SW 1271 (cell line): ENCODE measurements at places on chromosomes 5 and 9.
A peak's percentile ranks its signal among the peaks of the same experiment; 100 is the strongest.

DNA sequence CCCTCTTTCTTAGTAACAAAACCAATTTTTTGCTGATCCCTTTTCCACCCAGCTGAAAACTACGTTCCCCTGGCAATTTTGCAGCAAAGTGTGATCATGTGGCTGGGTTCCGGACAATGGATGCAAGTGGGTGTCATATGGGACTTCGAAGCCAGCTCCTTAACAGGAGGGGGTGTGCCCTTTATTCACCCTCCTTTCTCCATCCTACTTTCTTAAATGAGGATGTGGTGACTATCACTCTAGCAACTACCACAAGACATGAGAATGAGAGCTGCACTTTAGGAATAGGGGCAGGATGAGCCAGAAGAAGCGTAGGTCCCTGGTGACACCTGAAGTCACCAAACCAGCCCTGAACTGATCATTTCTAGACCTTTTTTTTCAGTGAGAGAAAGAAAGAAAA is 58.9 kb downstream of the IRF1 start:
- DNase-seq: no peak

DNA sequence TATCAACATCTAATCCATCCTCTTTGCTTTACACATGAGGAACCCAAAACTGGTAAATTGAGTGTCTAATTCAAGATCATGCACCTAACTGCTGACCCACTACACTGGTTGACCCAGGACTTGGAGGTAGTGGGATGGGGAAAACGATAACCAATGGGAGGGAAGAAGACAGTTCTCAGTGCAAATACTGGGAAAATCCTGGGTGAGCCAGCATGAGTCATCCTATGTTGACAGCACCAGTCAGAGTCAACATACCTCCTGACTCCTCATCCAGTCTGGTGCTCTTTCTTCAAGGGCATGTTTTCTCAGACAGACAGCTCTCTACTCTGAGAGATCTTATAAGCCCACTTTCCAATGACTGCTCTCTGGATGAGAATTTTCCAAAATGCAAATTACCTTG is 232.8 kb upstream of the PTGER4 start:
- no peak for DNase-seq

DNA sequence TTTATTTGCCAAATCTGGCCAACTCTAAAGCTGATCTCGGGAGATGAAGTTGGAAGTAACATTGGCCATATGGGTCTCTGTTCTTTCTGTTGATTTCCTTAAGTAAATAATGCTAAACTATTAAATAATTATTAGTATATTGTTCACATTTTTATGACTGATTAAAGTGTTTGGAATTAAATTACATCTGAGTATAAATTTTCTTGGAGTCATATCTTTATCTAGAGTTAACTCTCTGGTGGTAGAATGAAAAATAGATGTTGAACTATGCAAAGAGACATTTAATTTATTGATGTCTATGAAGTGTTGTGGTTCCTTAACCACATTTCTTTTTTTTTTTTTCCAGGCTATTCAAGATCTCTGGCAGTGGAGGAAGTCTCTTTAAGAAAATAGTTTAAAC is 9.3 kb upstream of the FGF18 start:
- DNase-seq: no peak

DNA sequence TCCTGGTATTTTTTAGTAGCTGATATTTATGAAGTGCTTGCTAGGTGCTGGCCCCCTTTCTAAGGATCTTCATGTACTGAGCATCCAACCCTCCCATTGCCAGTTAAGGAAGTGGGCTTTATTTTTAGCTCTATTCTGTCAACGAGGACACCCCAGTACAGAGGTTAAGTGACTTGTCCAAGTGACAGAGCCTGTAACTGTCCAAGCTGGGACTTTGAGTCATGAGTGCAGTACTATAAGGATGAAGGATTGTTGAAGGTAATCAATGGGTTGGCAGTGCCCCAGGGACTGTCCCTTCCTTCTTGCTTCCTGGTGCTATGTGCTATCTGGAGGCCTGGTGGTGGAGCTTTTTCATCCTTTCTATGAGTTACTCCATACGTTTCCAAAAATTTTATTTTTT is 18.0 kb upstream of the FABP6 start:
- no peak for DNase-seq

GRCh38 chr5:65803699-65804391 is 81.8 kb downstream of the NLN start:
- DNase-seq: no peak

DNA sequence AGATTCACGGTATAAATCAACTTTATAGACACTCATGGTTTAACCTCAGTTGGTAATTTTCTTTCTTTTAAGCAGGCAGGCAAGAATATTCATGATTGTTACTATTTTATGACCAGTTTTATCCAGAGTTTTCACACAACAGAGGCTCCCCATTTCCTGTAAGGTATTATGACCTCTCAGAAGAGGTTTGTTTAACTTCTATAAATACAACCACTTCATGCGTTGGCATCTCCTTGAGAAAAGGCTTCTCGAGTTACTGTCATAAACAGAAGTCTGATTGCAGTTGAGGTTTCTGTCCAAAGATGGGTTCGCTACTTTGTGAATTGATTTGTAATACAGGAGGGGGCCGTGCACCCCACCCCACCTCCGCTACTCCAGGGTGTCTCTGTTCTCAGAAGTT is 55.3 kb downstream of the ENTREP1 start:
- DNase-seq: no peak

DNA sequence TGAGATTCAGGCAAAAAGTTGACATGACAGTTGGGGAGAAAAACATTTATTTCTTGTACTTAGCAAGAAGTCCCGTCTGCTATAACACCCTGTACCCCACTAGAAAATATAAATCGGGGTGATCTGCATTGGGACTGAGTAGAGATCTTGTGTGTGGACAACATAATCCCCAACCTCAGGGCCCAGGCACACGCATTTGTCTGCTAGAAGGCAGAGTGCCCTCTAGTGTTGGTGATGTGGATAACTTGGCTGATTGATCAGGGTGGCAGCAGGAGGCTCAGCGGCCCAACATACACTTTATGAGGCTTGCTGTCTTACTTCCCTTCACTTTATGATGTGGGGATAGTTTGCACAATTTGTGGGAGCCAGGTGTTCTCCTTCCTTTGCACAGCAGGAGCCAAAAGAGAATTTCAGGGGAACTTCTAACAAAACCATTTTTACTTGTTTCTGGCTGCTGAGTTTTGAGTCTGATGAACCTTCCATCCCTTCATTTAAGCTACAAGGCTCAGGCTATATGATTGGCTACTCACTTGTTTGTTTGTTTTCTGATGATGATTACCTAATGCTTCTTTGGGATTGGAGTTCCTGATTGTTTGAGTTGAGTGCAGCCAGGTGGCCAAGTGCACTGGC is 263.2 kb downstream of the DMAC1 start:
- peak; percentile 1 for DNase-seq

GRCh38 chr5:54013556-54014194 is 296.7 kb downstream of the ARL15 start:
- no peak for DNase-seq

- DNase-seq: peak; percentile 63
These were observed 70.9 kb downstream of the EGFLAM start for GRCh38 chr5:38329132-38329715.

- no peak for DNase-seq
These were observed 491.3 kb upstream of the MEF2C start for GRCh38 chr5:89374144-89374784.

DNA sequence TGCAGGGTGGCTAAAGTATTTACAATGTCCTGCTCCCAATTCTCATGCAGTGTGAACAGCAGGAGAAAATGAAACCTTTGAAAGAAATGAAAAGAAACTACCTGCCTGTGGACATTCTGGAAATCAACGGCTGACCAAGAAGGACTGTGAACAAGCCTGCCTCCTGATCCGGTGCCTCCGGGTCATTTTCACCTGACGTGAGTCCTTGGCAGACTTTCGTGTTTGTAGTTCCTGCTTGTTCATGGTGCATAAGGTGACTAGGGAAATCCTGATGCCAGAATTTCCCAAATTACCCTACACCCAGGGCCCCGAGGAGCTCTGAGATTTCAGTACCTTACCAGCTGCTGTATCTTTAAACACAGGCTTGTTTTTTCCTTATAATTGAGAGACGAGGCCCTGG is 317.5 kb downstream of the TLE1 start:
- DNase-seq: no peak

- peak; percentile 93 for DNase-seq
These were observed 260.3 kb upstream of the KLF4 start for GRCh38 chr9:107749787-107750444.

- no peak for DNase-seq
These were observed 383.1 kb upstream of the PAPPA start for GRCh38 chr9:115770521-115770920.

DNA sequence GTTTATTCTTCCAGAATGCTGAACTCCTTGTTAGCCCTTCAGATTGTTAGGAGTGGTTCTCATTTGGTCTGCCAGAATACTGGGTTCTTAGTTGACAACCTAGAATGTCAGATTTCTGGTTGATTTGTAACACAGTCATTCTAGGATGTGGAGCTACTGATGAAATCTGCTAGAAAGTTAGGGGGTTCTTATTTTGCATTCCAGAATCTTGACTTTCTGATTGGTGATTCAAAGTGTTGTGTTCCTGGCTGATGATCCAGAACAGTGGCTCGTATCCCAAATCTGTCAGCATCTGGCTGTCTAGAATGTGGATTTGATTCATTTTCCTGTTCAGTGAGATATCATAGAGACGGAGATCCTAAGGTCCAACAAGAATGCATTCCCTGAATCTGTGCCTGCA is 21.9 kb downstream of the PTGS1 start:
- no peak for DNase-seq

DNA sequence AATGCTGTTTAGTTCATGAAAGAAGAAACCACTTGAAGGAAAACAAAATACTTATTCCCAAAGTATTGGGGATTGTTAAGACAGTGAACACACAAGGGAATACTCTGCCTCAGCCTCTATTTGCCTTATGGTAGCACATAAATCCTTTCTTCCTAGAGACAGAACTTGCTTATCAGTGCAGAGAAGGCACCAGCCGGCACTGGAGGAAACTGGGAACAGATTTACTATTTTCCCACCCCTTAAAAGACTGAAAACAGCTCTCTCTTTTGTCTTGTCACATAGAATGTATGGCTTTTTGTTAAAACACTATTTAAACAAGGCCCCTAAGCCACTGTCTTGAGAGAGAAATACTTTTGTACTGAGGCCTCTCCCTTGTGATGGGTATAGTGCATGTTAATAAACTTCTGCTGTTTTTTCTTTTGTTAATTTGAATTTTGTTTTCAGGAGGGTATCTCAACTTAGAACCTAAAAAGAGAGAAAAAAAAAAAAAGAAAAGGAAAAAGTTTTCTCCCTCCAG is 40.7 kb upstream of the EDIL3 start:
- no peak for DNase-seq

DNA sequence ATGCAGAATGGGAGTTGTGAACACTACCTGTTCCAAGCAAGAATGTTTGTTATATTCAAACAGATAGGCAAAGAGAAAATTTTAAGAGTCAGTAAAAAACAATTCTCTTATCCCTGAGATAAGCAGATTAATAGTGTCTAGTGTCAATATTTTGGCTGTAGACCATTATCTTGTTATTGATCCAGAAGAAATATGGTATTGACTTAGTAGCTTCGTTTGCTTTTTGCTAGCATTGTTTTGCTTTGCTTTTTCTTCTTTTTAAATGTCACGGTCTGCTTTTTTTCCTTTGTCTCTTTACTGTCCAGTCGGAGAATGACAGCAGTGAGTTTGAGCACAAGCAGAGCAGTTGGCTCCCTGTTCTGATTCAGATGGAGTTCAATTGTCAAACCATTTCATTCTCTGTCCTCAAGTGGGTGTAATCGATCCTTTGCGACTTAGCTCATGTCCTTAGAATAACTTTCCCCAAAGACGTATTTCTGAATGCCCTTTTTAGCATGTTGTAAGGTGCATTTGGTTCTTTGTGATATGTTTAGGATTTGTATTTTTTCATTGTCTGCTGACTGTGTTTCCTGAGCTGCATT is 29.3 kb downstream of the FUBP3 start:
- DNase-seq: no peak

DNA sequence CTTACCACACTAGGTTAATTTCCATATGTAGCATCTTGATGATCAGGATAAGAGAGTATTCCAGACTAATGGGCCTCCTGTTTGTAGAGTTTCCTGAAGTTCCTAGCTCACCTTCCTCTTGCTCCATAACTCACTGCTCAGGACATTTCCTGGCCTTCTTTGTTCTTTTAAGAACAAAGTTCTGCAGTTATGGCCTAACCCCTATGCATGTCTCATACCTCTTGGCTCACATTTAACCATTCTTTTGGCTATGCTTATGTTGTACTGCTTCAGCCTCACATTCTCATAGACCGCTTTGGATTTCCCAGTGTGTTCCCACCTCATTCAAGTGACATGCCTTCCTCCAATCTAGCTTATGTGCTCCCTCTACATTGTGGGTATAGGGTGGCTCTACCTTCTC is 40.5 kb upstream of the HMGCS1 start:
- no peak for DNase-seq
